MV-4-11 (cell line): ENCODE measurements at places on chromosomes 3 and 15.

DNA sequence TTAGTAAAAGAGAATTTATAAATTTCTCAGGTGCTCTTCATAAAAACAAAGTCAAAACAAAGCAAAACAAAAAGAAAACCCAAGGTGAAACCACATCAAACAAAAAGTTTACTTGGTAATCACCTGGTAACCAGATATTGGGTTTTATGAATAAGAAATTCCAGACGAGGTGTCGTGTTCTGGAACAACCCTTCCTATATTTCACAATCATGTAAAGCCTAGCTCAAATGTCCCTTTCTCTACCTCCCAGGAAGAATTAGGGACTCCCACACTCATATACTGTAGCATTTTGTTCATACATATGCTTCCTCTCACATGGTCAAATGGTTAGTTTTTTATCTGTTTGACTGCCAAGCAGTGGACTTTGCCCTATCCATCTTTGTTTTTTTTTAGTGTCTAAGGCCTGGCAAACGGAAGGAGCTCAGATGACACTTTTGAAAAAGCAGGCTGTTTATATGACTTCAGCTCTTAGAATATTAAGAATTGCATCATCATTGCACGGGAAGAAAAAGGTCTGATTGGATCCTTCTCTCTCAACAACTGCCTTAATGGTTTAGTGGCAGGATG lies 326.7 kb upstream of the TBL1XR1 start:
- DNase-seq: peak; percentile 4

GRCh38 chr3:170477395-170477794 lies 58.7 kb downstream of the CLDN11 start:
- DNase-seq: no peak

DNA sequence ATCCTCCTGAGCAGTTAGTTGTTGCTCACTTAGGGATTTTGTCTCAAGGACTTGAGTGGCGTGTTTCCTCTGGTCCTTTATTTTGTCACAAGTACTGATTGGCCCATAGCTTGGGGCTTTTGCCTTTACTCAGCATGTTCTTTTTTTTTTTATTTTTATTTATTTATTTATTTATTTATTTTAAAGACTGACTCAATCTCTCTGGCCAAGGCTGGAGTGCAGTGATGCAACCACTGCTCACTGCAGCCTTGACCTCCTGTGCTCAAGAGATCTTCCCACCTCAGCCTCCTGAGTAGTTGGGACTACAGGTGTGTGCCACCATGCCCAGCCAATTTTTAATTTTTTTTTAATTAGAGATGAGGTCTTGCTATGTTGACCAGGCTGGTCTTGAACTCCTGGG lies 223.9 kb upstream of the TPM1 start:
- no peak for DNase-seq

DNA sequence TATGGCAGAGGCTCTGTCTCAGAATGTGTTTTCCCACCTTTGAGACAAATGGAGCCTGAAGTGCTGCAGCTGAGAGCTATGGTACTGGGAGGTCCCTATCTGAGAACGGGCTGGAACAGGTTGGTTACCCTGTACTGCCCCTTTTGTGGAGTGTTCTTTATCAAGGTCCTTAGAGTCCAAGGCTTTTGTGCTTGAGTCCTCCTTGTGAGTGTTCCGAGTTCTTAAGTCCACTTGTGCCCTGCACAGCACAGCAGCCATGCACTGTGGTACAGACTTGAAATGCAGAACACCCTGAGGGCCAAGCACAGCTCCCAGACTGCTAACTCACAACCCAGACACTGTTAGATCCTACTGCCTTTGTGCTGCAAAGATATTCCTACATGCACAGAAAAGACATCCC lies 67.8 kb downstream of the ARHGAP31 start:
- no peak for DNase-seq
